ENCODE measurements at places on chromosomes 5 and 9.

GRCh38 chr9:111886983-111887718 is 9.5 kb upstream of the UGCG start:
- no peak for DNase-seq

DNA sequence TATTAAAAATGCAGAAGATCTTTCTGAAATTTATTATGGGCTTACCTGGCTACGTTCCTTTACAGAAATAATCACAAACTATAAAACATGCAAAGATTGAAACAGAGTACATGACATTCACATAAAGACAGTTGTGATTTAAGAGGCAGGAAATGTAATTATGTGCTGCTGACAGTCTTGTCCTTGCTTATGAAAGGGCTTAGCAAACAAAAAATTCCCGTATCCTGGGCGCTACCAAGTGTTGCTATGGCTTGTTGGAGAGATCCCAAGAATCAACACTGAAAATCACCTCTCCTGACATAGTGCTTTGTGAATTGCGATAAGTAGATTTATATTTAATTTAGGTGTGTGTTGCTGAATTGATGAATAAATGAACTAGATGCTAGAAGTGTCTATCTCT is 352.5 kb upstream of the C9orf72 start:
- DNase-seq = no peak

- DNase-seq = no peak
These were observed 657.9 kb upstream of the ST8SIA4 start for GRCh38 chr5:101561018-101561417.

DNA sequence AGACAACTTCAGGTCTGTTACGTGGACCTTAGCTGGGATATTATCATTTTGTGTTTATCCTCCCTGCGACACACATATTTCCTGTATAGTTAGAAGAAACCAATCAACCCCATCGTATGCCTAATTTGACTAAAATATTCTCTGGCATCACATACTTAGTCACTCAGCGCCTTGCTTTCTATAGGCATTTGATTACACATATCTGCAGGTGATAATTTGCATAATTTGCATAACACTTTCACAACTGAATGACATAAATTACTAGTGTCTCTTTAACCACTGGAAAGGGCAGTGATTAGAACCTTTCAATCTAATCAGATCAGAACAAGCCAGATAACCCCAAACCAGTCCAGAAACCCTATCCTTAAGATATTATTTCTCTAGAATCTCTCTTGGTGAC is 390.2 kb downstream of the TLR4 start:
- DNase-seq = no peak

DNA sequence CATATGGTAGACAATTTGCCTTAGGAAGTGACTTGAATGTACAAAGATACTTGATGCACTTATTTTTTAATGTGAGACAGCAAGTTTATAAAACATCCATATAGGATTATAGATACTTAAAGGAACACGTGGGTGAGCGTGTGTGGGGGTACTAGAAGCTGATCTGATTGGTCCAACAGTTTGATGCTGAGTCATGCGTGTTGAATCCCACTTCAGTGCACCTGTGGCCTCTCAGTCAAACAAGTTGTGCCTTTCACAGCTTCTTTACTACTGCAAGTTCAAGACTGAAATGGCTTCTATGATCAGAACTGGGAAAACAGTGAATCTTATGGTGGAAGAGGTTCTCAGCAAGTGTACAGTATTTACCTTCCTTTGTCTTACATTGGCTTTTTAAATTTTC is 98.9 kb downstream of the MAP1B start:
- no peak for DNase-seq

DNA sequence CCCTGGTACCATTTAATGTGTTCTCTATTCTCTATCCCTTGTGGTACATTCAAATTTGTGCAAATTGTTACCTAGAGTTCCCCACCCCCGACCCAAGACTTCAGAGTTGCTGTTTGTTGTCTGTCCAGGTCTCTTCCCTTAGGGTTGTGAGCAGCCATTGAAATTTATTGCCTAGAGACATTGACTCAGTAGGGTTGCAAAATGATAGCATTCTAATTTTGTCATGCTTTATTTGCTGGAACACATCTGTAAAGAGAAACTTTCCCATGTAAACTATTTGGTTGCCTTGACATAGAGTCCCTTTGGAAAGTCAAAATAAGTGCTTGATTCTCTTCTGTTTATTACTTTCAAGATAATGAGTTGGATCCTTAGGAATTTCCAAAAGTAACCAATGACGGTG is 91.7 kb upstream of the KLF9 start:
- no peak for DNase-seq

DNA sequence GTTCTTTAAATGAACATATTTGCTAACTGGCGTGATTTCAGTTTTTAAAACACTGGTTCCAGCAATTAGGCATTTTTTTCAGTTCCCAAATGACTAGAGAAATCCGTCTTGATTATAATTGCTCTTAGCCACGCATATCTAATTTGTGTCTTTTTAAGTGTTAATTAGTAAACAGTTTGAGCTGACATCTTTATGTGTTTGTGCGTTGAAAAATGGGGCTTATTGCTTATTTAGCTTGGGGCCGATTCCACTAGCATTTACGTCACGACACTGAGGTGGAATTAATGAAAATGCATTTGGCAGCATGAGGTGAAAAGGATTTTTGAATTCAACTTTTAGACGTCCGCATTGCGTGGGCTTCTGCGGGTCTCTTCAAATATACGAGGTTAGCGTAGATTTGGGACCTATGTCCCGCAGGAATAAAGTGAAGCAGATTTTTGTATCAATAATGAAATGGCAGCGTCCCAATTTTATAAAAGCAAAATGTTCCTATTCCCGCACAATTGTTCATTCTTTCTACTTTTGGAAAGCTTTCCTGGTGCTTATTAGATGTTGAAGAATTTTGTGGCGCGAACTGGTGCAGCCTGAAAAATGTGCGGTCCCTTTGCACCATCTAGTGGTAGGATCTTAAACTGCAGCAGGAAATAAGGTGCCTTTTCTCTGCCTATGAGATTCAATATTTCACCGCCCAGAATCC is 122.7 kb upstream of the LMX1B start:
- peak; percentile 74 for DNase-seq

GRCh38 chr5:131654309-131654708 is 19.3 kb upstream of the RAPGEF6 start:
- no peak for DNase-seq

DNA sequence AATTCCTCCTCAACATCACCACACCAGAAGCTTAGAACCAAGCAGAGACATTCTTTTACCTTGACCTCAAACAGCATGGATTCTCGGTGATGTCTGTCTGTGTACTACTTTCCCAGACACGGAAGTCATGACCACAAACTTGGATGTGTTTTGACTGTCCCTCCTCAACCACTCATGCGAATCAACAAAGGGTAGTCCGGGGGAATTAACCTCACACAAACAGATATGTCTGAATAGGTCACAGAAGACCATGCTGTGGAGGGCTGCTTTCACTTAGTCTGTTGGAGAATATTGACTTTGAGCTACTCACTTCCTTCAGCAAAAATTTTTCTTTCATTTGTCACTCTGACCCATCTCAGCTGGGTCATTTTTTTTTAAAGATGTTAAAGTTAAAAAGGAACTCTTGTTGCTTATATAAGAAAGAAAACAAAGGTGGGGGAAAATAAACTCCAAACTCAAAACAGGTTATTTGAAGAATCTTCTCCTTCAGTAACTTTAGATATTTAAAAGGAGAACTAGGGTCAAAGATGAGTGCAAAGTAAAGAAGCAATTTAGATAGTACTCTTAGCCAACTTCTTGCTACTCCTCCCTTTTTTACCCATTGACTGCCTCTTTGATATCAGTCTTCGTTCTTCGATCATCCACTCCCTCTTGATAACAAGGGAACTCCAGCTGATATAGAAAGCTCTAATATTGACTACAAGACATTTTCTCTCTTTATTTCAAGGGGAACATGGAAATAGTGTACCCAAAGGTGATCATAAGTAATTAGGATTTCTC is 343.4 kb upstream of the CDH6 start:
- DNase-seq = no peak

DNA sequence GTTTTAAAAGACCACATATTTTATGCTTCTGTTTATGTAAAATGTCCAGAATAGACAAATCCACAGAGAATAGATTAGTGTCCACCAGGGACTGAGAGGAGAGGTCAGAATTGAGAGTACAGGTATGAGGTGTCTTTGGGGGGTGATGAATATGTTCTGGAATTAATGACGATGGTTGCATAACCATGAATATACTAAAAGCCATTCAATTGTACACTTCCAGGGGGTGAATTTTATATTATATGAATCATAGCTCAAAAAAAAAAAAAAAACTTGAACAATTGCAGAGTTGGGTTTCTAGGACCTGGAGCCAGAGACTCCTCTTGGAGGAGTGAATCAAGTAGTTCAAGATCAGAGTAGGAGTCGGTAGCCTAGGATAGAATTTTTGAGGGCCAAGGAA is 57.8 kb upstream of the RUSC2 start:
- no peak for DNase-seq

- DNase-seq = no peak
These were observed 12.6 kb downstream of the PDE6A start for GRCh38 chr5:149931992-149932436.

DNA sequence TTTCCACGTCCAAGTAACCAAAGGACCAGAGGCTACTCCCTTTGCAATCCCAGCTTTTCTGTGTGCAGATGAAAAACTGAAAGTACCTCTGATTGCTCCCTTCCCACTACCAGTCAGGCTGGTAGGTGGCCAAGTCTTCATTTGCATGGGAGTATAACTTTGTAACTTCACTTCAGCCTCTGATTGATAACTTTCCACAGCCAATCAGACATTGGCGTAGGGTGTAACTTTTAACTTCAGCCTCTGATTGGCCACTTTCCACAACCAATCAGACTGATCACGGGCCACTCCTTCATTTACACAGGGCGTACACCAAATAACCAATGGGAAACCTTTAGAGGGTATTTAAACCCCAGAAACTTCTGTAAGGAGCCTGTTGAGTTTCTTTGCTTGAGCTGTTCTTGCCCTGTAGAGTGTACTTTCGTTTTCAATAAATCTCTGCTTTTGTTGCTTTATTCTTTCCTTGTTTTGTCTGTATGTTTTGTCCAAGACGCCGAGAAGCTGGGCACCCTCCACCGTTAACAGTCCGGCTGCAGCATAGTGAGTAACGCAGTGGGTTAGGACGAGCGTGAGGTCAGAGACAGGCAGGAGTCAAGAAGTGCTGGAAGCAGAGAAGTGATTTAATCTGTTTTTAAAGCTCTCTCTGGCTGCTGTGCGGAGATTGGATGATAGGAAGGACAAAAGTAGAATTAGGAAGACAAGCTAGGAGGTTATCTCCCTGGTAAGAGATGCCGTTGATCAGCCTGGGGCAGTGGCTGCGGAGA is 3.5 kb upstream of the EXOSC2 start:
- DNase-seq = no peak

DNA sequence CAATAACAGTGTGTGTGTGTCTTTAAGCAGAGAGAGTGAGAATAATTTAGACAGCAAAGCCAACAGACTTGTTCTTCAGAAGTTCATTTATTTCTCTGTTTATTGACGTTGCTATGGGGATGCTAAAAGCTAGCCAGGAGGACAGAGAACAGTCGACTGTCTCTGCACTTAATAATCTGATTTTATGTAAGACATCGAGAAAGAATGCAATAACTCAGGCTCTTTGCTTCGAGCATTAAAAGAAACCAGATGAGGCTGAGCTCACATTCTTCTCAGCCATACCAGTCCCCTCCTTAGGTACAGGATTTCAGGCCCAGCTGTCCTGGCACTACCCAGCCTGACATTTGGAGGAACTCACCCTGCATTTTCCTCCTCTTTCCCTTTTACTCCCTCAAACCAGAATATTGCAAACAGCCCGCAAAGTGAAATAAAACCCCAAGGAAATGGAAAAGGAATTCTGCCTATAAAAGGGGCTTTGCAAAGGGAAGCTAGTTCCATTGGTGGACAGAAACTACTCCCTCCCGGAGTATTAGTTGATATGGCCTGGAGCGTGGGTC is 44.5 kb upstream of the DPYSL3 start:
- no peak for DNase-seq

- no peak for DNase-seq
These were observed 7.1 kb upstream of the PDCD6 start for GRCh38 chr5:264338-264737.

- no peak for DNase-seq
These were observed 21.5 kb downstream of the CCDC187 start for GRCh38 chr9:136282272-136282861.

DNA sequence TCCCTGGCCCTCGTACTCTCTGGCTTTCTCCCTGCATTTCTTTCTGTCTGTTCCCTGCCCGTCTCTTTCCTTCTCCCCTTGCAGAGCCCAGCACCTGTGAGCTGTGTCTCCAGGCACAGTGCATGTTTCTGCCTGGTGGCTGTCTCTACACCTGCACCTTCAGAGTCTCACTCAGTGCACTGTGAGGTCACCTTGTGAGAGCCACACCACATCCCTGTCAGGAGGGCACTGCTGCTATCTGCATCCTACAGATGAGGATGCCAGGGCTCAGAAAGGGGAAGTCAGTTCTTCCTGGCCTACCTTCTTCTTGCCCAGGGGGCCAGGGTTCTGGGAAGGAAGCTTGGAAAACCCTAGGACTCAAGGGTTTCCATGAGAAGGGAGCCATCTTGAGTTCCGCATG is 69.7 kb upstream of the NEURL1B start:
- no peak for DNase-seq

GRCh38 chr9:36930941-36931340 is 103.1 kb downstream of the PAX5 start:
- DNase-seq = no peak

GRCh38 chr9:128905964-128906363 is 14.8 kb upstream of the PHYHD1 start:
- no peak for DNase-seq

DNA sequence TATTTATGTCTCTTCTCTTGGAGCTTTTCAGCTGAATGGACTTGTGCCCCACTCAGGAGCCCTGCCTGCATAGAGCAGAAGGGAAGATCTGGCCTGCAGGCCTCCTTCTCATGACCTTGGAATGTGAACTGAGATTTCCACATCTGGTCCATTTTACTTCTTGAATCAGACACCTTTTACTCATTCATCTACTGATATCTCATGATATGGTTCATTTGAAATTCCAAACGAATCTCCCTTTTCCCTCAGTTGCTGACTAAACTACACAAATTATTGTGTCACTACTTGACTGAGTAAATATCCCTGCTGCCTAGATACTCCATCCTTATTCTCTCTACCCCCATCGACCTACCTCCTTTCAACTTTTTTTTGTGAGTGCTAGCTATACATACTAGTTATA is 138.7 kb downstream of the PLCXD3 start:
- DNase-seq = no peak
